ENCODE measurements at places on chromosomes 7 and 10. TPM values are rescaled to one million over a fixed set of nuclear protein-coding genes. Genes with fewer than 3 reads are reported as not detected.
A peak's percentile ranks its signal among the peaks of the same experiment; 100 is the strongest.

DNA sequence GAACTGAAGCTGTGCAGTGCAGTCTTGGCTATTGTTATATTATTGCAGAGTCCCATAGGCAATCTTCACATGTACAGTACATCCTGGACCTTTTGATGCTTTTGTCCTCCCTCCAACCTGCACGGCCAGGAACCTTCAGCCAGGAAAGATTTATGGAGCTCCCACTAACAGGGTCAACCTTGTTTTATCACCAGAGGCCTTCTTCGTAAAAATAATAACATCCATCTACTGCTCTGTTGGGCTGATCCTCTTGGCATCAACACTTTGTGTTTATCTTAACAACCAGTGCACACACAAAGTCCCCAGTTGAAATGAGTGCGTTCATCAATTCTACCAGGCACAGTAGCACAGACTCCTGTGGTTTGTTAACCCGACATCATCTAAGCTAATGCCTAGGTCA lies 72.4 kb downstream of the AGMO start:
- no peak for DNase-seq

- DNase-seq = peak; percentile 48
Observed at GRCh38 chr10:71483885-71484751, 87.4 kb downstream of the CDH23 start.

GRCh38 chr7:139488810-139489209 lies 5.3 kb upstream of the KLRG2 start:
- DNase-seq = no peak

GRCh38 chr7:80206763-80207162 lies 72.1 kb downstream of the GNAI1 start:
- no peak for DNase-seq

DNA sequence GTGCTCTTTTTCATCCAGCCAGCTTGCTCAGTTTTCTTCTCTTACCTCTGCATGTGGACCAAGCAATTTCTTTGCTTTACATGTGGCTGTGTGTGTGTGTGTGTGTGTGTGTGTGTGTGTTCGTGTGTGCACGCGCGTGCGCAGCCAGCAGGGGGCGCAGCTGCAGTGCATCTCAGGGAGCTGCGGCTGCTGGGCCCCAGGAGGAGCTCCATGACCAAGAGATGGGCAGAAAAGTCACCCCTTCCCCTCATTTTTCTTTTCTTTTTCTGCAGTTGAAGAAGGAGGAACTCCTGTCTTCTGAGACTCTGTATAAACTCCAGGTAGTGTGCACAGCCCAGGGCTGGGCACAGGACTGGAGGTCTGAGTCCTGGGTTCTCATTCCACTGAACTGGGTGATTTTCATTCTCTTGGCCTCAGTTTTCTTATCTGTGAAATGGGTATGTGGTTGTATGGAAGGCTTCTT lies 41.8 kb downstream of the BLNK start:
- peak; percentile 91 for DNase-seq

DNA sequence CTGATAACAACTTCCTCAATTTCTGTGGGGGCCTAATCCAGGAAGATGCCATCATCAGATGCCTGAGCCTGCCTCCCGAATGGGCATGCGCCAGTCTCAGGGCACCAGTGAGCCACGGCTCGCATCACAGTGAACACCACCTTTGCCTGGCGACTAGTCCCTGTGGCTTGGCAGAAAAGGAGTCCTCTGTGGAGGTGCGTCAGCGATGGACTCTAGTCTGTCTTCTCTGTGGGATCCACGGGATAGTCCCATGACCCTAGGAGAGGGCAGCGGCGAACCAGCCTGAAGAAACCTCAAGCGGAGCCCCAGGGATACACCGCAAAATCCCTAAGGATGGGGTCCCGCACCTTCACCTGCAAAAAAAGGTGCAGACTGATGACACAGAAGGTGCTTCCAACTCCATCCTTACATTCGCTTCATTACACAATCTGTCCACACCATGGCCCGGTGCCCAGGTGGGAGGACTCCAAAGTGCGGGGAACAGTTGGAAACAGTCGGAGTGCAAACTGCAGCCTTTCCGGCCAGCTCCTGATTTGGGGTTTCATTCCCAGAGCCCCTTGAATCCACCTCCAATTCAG lies 35.1 kb upstream of the ZNF273 start:
- peak; percentile 69 for DNase-seq

DNA sequence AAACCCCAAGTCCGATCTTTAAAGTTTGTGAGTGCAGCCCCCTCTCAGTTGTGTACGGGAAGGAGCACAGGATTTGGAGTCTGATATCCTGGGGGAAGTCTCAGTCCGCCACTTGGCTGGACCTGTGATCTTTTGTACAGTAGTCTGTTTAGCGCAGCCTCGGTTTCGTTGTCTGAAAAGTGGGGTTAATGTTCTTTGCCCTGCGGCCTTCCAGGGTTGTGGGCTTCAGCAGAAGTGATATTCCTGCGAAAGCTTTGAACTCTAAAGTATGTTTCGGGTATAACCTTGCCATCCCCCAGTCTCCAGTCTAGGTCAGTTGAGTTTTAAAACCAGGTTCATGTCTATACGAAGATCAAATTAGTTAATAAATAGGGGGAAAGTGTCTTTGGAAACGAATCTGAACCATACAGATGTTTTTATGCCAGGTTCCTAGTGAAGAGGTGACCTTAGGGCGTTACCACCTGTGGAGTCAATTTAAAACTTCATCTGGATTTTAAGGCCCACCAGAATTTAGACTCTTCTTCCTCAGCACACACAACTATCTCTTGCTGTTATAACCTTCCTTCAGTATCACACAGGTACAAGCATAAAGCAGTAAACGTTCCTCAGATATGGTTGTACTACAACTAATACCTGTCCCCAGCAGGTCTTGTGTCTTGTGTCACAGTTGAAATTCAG lies 904 bp downstream of the R3HCC1L start:
- no peak for DNase-seq

GRCh38 chr7:133556048-133556447 lies 303.2 kb downstream of the EXOC4 start:
- no peak for DNase-seq

DNA sequence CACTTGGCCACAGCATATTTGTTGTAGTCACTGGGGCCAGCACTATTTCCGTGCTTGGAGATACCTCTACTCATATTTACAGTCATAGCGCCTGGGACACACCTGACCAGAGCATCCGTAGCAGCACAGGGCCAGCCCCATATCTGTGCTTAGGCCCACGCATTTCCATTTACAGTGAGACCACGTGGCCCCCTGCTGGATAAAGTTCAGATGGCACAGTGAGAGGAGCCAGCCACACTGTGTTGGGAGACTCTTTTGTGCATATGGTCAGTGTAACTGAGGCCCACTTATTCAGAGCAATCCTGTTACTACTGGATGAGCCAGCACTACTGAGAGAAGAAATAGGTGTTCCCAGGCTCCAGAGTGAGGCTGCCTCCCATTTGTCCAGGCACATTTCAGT lies 455.3 kb downstream of the REEP3 start:
- peak; percentile 81 for DNase-seq

SLC18A2 gene
- total RNA-seq = 0.81 TPM

PNLIP gene
- 4.8 TPM for total RNA-seq

SRPK2 gene
- total RNA-seq = 52.2 TPM

UCMA gene
- total RNA-seq = not detected
